ENCODE measurements at places on chromosomes 4 and X.

GRCh38 chrX:15664487-15665444 lies at the start of gene CLTRN:
TSS of gene CLTRN (minus strand) at chrX:15664805. CDS start at chrX:15664775, 30 bp downstream.
- no peak for DNase-seq

- peak; percentile 23 for DNase-seq
These were observed 454 bp downstream of the LETM1 start for GRCh38 chr4:1855333-1856070.

DNA sequence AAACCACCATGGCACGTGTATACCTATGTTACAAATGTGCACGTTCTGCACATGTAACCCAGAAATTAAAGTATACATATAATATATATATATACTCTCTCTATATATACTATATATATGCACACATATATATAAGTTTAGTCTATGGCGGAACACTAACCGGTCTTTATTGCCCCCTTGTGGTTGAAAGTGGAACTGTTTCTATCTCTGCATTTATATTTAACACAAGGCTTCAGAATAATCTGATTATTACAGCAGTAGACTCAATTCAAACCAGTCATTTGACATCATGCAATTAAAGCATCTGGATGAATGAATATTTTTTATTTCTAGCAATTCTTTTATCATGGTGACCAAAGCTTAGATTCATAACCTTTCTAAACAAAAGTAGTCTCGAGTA lies 14.6 kb downstream of the RAB9B start:
- peak; percentile 62 for DNase-seq

- no peak for DNase-seq
These were observed 30.2 kb upstream of the LGI2 start for GRCh38 chr4:25060963-25061340.

DNA sequence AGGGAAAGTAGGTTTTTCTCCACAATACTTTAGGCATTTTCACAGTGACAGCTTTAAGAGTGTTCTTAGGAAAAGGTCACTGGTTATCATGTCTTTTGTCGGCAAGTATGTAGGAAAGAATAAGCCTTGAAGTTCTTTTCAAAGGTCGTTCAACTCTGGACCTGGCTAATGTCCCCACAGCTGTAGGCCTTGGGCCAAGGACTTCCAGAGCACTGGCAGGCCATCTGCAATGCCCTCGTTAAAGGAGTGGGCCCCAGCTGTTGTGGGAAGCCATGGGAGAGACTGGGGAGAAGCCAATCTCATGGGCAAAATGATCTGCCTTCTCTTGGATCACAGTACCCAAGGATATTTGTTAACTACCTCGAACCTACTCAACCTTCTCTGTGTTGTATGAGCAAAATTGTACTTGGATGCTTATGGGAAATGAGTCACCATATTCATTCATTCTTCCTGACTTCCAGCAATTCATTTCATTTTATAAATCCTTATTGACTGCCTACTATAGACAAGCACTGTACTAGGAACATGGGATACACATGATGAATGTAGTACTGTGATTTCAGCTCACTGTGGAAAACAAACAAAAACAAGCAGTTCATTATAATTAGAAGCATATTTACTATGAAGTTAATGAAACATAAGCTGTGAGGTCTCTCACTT lies 141.1 kb upstream of the KIT start:
- DNase-seq, result peak; percentile 18

GRCh38 chr4:124958847-124959246 lies 246.3 kb upstream of the ANKRD50 start:
- DNase-seq, result no peak

DNA sequence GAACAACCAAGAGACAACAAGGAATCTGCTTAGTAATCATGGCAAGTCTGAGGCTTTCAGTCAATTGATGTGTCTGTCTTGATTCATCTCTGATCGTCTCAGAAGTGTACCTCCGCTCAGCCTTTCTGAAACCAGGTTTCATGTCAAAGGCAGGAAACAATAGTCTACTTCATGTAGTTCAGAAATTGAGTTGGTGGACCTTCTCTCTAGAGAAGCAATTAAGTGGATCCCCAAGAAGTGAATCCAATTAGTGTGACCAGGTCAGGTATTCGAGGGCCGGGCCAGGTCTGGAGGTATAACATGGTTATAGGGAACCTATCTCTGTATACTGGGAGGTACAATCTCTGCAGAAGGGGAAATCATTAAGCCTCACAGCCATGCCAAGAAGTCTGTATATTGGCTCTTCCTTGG lies 32.0 kb downstream of the DAPP1 start:
- DNase-seq, result no peak

GRCh38 chr4:75714704-75715103 lies 9.7 kb upstream of the USO1 start:
- DNase-seq, result no peak

GRCh38 chrX:152646961-152647360 lies 9.3 kb downstream of the GABRQ start:
- DNase-seq, result no peak

- no peak for DNase-seq
These were observed 17.4 kb downstream of the NPNT start for GRCh38 chr4:105912633-105913032.

DNA sequence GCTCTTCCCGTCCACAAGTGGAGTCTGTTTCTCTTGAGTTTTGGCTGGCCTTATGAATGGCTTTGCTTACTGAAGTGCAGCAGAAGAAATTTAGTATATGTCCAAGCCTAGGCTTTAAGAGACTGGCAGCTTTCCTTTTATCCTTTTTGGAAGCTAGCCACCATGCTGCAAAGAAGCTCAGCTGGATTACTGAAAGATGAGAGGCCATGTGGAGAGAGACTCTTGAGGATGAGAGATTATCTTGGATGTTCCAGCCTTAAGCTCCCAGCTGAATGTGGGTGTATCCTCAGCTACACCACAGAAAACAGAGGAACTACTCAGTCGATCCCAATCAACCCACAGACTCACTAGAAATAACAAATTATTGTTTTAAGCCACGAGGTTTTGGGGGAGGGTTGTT lies 12.5 kb downstream of the CCNG2 start:
- DNase-seq, result no peak

DNA sequence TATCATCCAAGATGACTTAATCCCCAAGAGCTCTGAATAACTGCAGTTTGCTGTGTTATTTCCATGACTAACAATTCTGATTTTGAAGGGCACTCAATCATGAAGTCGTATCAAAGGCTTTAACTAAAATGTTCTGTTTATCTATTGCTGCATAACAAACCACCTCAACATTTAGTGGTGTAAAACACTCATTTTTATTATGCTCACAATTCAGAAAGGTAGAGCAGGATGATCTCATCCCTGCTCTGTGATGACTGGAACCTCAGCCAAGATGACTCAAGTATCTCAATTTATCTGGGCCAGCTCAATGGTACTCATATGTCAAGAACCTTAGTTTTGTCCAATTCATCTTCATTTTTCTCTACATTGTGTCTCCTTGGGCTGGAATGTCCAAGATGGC lies 451.1 kb downstream of the PPARGC1A start:
- DNase-seq, result no peak

DNA sequence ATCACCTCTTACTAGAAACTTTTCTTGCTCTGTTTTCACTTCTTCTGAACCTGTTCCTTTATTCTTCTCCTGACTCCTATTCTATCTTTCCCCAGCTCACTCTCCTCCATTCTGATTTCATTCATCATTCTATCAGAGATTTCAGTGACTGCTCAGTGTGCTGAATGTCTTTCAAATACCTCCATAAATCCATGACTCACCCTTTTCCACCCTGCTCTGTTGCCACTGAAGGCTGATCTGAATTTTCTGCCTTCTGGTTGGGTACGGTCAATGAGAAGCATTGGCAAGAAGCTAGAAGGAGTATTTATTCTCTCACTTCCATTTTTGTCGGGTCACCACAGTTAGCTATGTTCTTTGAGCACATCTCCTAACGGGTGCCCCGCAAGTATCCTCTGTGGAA lies 265.9 kb downstream of the CBLL2 start:
- DNase-seq, result no peak

GRCh38 chr4:21802406-21802805 lies 146.2 kb downstream of the KCNIP4 start:
- peak; percentile 87 for DNase-seq

DNA sequence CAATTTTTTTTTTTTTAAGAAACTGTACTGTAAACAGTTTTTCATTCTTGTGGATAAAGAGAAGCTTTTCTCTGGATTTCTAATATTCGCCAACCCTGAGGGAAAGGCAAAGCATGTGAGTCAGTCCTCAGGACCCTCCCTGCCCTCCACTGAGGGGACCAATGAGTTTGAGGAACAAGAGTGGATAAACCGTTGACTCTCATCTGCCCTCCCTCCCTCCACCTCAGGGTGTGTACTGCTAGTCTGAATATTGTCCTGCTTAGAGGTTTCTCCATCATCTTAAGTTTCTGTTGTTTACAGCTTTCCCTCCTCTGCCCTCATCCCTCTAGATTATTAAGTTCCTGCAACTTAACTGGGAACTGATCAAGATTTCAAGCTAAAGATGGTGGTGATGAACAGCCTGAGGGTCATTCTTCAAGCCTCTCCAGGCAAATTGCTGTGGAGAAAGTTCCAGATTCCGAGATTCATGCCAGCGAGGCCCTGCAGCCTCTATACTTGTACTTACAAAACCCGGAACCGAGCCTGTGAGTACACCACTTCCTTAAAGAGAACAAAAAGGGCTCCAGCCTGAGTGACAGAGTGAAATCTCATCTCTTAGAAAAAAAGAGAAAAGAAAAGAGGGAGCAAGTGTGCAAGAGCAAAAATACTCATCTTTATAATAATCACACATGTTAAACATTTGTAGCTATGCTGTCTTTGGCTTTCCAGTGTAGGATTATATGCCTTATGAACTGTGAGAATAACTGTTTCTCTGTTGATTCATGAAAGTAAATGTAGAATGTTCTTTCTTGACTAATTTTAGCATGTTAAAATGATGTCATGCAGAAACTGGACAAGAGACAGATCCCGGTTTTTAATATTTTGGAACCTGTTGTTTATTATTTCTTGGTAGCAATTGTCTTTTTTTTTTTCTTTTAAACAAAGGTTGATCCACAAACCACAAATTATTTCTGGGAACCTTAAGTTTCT lies 11.9 kb downstream of the CA5B start:
- peak; percentile 49 for DNase-seq

GRCh38 chrX:24668111-24668510 lies 21.0 kb upstream of the PCYT1B start:
- DNase-seq, result no peak

GRCh38 chr4:123452616-123453015 lies 56.0 kb downstream of the SPRY1 start:
- peak; percentile 70 for DNase-seq

DNA sequence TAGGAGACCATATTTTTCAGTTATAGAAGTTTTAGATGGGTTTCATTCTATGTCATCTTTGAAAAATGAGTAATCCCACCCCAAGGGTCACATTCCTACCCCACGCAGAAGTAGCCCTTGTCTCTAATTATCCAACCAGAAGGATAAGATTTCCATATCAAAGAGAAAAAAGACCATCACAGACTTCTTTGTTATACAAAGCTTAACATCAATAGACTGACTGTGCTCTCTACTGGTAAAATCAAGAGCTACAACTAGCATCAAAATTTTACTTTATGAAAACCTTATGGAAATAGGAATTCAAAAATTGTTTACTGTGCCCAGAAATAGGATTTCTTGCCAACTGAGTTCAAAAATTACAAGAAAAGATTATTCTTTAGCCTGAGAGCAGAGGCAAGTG lies 24.9 kb downstream of the TNMD start:
- peak; percentile 10 for DNase-seq

DNA sequence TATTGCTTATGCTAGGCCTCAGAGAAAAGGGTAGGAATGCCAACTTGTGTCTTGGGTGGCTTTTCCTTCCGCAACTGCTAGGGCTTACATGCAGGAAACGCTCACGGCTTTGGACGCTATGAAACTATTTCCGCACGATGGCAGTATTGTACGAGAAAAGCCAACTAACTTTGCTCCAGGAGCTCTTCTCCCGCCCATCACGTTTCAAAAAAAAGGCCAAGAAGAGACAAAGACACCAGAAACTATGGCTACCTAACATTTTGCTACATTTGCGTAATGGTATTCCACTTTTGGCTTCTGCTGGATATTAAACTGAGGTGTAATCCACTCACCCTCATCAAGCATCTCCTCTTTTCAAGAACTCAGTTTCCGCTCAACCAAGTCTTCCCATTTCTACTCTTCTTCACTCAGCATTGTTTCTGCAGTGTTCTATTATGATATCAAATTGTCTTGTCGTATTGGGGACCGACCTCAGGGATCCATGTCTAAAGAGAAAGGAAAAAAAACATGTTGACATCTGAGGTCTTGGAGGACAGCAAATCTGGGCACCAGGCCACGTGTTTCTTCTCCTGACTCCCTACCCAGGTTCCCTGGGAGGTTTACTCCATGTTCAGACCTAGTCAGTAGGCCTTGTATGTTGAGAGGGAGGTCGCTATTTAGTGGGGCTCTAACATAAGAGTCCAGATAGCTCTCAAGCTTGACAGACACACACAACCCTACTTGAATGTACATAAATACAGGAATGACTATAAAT lies 239.4 kb upstream of the STK26 start:
- DNase-seq, result no peak

DNA sequence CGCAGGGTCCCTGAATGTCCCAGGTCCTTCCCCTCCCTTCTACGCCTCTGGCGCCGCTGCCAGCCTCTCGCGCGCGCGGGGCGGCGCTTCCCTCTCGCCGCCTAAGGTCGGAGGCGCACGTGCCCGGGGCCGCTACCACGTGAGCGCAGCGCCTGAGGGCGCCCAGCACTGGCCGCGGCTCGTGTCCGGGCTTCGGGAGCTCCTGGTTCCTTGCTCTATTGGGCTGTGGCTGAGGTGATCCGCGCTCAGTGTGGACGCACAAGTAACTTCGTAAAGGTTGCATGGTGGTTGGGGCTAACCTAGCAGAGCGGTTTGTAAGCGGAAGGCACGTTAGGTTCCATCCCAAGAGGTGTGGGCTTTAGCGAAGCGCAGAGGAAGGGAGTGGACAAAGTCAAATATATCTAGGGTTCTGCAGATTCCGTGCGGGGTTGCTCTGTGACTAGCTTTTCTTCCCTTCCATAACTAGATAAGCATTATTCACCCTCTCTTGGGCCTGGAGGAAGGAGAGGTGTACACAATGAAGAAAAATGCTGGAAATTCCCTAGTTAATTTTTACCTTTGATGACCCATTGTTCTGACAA lies 1.8 kb downstream of the TLL1 start:
- peak; percentile 58 for DNase-seq

DNA sequence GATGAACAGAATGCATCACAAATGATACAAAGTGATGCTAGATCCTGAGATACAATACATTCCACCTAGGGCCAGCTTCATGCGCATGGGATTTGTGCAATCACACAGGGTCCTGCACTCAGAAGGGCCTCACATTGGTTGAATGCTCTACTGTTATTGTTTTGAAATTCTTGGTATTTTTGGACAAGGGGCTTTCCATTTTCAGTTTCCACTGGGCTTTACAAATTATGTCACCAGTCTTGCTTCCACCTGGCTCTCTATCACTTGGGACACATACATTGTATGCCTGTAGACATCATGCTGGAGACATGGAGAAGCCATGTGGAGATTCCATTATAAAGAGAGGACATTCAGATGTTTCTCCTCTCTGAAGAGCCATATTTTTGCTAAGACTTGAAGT lies 155.8 kb downstream of the NAA11 start:
- DNase-seq, result no peak

GRCh38 chr4:30605616-30606190 lies 114.5 kb upstream of the PCDH7 start:
- no peak for DNase-seq

GRCh38 chr4:76723924-76724323 lies 174.0 kb downstream of the SOWAHB start:
- no peak for DNase-seq

GRCh38 chr4:15232366-15233263 lies 195.2 kb upstream of the C1QTNF7 start:
- DNase-seq, result peak; percentile 20

- no peak for DNase-seq
These were observed 2.3 kb downstream of the PLAC8 start for GRCh38 chr4:83112231-83112630.

GRCh38 chr4:145207934-145208333 lies 27.5 kb upstream of the OTUD4 start:
- no peak for DNase-seq
